Stimulated activated CD4-positive, alpha-beta T cell treated with anti-CD3 and anti-CD28 coated beads, Interleukin-15, amount 100 ng/mL, for 1 hour (primary cell): ENCODE measurements at places on chromosomes 7 and 10.

DNA sequence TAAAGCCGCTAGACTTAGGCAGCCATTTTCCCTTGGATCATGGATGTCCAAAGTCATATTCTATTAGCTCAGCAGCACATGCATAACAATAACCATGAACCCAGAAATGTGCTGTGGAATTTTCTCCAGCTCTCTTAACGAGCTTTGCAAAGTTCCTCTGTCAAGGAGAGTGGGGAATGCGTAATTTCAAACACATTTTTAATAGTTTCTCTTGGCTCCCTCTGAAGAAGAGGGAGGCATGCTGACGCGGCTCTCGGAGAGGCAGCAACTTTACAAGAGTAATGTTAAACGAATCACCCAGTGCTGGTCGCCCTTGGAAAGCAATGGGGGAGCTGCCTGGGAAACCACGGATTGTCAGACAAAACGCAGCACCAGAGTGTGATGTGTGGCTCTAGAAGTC lies 114.8 kb downstream of the RAB18 start:
- DNase-seq = no peak

DNA sequence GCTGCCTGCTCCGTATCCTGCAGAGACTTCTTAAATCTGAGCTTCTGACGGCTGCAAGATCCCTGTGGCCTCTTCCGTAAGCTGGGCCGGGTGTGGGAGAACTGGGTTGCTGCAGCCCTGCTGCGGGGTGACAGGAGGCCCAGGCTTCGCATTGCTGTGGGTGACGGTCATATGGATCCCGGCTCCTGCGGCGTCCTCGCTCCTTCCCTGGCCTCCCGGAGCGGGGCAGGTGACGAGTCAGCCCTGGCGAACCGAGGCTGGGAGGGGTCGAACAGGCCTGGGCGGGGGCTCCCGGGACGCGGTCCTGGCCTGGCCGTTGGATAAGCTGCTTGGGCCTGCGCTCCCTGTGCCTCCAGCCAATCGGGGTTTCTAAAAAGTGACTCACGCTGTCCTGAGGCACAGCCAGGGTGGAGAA lies 7.8 kb upstream of the UBE2D1 start:
- DNase-seq = no peak

GRCh38 chr10:128016423-128017060 lies 109.6 kb downstream of the PTPRE start:
- DNase-seq = no peak

- no peak for DNase-seq
Observed at GRCh38 chr7:156827587-156828203, 65.3 kb downstream of the LMBR1 start.

DNA sequence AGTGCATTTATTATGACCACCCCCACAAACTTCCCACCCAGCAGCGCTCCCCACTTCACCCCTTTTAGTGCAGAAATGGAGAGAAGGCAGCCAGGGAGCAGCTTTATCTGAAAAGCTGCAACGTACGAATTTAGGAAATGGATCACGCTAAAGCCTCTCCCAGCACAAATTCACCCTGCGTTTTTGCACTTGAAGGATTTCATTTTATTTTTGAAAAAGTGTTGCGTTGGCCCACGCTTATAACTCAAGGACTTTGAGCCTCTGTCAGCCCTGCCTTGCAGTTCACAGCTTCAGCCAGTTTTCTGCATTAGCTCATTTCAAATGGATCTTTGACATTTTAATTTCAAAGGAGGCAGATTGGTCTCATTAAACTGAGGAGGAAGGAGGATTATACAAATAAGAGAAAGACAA lies 556.1 kb downstream of the KCNMA1 start:
- DNase-seq = no peak

DNA sequence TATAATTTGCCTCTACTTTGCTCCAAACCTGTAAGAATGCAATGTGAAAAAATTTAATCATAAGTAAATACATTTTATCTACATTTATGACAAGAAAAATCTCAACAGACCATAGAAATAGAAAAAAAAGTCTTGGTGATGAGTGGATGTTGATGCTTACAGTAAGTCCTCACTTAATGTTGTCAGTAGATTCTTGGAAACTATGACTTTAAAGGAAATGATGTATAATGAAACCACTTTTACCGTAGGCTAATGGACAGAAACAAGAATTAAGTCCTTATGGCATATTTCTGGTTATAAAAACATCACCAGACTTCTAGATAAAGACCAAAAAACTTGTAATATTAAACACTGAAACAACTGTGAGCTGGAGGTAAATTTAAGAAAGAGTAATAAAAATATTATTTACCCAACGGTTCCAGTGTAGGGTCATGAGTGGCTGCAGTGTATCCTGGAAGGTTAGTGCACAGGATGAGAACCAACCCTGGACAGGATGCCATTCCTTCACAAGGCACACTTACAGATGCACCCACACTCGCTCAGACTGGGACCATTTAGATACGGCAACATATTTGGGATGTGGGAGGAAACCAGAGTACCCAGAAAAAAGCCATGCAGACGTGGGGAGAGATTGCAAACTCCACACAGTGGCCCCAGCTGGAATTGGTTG lies 76.3 kb downstream of the GLCCI1 start:
- DNase-seq = no peak

DNA sequence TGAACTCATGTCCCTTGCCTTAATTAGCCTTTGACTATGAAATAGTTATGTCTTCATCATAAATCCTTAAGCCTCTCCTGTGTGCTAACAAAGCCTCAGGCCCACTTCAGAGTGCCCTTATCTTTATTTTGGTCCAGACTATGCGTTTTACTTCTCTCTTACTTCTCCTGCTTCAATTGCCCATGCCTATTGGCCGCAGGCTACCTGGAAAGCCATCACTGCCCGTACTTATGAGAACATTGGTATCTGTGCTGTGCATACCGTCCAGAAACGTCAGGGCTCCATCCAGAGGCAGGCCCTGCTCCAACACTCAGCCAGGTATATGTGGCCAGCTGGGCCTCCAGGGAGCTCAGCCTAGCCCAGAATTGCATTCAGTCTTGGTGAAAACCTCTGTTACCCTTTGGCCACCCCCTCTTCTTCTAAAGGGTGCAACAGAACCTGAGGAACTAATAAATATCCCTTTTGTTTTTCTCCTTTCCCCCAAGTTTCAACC lies 212.4 kb upstream of the MTPN start:
- no peak for DNase-seq

- no peak for DNase-seq
Observed at GRCh38 chr7:50594734-50595485, 29.7 kb upstream of the DDC start.

GRCh38 chr10:61271127-61271780 lies 181.9 kb downstream of the TMEM26 start:
- DNase-seq = no peak

- DNase-seq = no peak
Observed at GRCh38 chr10:33098951-33099663, 141.1 kb upstream of the ITGB1 start.

- no peak for DNase-seq
Observed at GRCh38 chr10:4771554-4772201, 54.3 kb upstream of the AKR1E2 start.

- no peak for DNase-seq
Observed at GRCh38 chr10:120428754-120429153, 28.3 kb upstream of the PLPP4 start.

- no peak for DNase-seq
Observed at GRCh38 chr10:94076325-94076841, 82.7 kb downstream of the PLCE1 start.

GRCh38 chr7:30464231-30464671 lies 14.3 kb downstream of the NOD1 start:
- DNase-seq = no peak

DNA sequence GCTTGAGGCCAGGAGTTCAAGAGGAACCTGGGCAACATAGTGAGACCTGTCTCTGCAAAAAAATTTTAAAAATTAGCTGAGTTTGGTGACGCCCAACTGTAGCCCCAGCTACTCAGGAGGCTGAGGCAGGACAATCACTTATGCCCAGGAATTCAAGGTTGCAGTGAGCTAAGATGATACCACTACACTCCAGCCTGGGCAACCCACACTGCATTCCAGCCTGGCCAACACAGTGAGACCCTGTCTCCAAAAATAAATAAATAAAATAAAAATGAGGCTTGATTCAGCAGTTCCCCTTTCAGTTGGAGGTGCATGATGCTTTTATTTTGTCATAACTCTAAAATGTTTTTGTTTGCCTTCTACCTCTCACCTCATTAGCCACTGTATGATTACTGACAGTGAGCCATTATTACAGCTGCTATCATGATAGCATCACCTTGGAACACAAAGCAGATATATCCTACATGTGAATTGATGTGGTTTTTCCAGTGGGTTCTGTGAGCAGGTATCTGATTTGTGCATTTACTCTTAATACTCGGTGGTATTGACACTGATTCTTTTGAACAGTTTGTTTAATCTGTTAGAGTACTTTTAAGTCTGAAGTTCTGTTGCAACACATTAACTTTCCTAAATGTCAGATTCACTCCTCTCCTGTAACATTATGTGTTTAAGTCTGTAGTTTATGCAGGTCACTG lies 49.1 kb downstream of the ARID5B start:
- DNase-seq = no peak

DNA sequence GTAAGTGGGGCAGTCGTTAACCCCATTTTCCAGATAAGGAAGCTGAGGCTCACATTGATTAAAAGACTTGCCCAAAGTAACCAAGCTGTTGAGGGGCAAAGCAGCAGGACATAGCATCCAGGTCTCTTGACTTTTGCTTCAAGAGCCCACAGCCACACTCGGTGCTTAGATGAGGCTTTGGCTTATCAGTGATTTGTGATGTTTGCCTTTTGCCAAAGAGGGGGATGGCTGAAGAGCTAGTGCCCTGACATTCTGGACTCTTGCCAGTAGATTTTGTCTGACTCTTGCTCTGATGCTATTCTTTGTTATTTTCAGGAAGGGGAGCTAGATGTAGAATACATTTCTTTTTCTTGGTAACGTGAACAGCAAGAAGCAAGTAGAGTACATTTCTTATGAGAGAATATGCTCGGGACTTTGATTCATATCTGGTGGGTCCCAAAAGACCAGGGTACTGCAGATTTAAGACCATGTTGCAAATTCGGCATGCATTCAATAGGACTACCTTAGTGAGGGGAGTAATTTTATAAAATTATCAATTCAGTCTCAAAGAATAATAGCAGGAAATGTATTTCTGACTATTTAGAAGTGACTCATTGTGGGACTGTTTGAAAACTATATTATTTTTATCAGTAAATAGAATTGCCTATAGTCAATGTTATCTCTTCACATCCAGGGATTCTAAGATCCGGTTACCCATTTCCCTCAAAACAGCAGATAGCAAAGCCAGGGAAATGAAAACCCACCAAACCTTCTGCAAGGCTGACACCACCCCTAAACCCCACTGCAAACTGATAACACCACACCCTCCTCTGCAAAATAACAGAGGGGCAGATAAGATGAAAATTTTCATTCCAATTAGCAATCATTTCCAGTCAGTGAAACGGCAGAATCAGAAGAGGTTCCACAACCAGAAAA lies 180.0 kb upstream of the BMPER start:
- DNase-seq = no peak

GRCh38 chr10:72105098-72105475 lies 16.7 kb upstream of the SPOCK2 start:
- DNase-seq = no peak

DNA sequence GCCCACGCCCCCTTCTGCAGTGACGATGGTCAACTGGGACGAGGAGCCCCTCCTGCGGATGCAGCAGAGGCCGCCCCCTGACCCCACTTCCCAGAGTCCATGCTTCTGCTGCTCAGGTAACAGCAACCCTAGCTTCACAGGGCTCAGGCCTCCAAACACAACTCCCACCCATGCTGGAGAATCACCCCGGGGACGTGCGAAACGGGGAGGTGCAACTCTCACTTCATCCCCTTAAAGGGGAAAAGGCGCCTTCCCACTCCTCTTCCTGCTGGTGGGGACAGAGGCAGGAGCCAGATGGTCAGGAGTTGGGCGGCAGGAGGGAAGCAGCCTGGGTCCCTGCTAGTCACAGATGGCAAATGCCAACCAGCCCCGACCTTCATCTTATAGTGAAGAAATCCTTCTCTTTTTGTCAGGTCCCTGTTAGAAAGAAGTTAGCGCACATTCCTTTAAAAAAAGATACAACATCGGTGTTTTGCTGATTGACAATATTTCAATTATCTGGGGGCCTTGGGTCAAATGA lies 155.4 kb downstream of the DIP2C start:
- DNase-seq = no peak

DNA sequence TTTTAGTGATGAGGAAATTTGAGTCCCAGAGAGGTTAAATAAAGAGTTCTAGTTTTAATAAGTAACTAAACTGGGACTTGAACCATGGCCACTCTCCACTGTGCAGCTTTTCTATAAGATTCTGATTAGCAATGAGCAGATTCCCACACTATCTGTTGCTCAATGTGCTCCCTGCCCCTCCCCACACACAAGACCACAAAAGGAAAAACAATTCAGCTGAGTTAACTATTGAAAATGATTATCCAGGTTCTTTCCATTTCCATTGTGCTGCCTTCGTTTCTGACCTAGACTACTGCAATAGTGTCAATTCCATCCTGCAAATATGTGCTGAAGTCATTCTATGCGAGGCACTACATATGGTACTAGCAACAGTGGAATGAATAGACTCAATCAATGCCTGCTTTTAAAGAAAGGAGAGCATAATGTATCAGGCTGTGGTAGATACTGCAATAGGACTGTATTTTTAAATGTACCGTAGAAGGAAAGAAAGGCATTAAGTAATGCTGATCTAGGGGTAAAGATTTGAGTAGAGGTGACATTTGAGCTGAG lies 97.0 kb downstream of the SEMA3C start:
- no peak for DNase-seq

DNA sequence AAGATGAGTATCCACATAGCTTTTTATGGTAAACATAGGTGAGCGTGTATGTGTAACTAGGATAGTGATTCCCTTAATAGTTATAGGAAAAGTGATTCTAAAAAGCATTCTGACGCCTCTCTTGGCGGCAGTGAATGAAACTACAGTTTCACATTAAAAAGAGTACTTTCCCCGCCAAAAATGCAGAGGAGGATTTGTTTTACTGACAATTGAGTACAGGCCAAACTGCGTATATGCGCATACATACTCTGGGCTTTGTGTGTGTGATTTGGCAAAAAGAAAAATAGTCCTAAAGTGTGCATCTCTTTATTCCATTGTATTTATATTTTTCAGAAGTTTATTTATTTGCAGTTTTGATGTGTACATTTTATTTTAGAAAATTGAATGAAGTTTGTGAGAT lies 10.3 kb downstream of the CUL1 start:
- DNase-seq = no peak

DNA sequence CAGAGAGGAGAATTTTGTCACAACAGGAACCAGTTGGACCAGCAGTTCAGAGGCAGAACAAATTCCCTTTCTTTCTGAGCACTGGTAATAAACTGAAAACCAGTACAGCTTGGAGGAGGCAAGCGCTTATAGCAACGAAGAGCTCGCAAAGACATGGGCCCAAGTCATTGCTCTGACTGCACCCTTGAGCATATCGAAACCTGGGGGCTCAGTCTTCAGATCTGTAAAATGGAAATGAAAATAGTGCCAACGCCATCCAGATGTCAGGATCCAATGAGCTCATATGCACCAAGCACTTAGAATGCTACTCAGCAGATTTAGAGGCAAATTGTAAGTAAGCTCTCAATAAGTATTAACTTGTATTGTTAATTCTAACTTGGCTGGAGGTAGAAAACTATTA lies 14.4 kb upstream of the CALU start:
- no peak for DNase-seq

GRCh38 chr10:97426776-97427570 lies 982 bp downstream of the PGAM1 start:
- no peak for DNase-seq
